ENCODE measurements at places on chromosomes 3 and 15.

DNA sequence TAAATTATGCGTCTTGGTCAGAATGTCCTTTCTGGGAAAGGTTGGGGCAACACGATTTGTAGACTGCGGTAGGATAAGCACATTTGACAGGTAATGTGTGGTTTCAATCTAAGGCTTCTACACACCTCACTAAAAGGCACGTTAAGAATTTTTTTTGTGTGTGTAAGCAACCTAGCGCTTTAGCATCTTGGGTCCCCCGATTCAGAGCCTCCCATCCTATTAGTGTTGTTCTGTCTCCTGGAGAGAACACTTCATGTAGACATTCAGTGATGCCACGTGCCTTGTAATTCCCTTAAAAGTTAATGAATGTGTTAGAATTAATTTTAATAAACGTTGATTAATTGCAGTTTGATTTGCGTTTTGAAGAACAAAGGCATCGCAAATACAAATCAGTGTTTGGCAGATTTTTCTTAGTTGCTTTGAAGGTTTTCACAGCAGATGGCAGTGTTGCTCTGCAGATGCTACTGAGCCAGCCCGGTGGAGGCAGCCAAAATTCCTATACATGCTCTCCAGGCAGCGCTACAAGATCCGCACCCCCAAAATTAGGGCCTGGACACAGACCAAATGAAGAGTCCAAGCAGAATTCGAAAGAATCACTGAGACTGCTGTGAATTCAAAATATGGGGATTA is 63.5 kb downstream of the OTOL1 start:
- DNase-seq: peak; percentile 45

- no peak for DNase-seq
Observed at GRCh38 chr15:59457103-59457502, 19.1 kb downstream of the FAM81A start.

GRCh38 chr3:16836505-16837237 is 48.1 kb upstream of the PLCL2 start:
- no peak for DNase-seq

- DNase-seq: peak; percentile 76
Observed at GRCh38 chr3:16240229-16241023, 24.3 kb downstream of the DPH3 start.

DNA sequence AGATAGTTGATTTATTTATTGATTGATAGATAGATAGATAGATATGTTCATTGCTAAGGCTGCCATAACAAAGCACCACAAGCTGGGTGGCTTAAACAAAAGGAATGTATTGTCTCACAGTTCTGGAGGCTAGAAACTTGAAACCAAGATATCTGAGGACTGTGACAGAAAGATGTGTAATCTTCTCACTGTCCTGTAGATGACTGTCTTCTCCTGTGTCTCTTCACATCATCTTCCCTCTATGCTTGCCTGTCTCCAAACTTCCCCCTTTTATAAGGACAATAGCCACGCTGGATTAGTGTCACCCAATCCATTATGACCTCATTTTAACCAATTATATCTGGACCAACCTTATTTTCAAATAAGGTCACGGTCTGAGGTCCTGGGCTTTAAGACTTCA is 40.9 kb downstream of the GNB4 start:
- no peak for DNase-seq

- peak; percentile 61 for DNase-seq
Observed at GRCh38 chr15:38564557-38565286, at the start of gene RASGRP1. Gene RASGRP1 (minus strand): TSS chr15:38564814. CDS start chr15:38564628, 186 bp downstream.

GRCh38 chr3:153960458-153961074 is 160.6 kb upstream of the ARHGEF26 start:
- DNase-seq: no peak

GRCh38 chr3:127258733-127259132 is 29.1 kb downstream of the PRR20G start:
- DNase-seq: no peak

DNA sequence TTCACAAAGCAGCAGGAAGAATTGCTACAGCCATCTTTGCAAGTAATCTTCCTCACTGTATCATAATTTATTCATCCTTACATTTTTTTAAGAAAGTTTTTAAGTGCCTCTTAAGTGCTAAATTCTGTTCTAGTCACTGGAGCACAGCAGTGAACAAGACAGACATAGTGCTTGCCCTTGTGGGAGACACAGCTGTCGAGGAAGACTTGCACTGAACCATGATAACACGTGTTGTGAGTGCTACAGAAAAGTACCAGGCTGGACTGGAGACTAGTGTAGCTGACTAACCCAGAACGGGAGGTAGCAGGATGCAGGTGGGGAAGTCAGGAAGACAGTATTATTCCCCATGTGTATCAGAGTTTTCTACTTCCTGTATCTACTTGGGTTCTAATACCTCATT is 300.6 kb downstream of the TBL1XR1 start:
- no peak for DNase-seq

GRCh38 chr3:150022381-150023238 is 51.9 kb upstream of the PFN2 start:
- no peak for DNase-seq

- no peak for DNase-seq
Observed at GRCh38 chr15:62545467-62546227, 380.6 kb upstream of the C2CD4B start.

- no peak for DNase-seq
Observed at GRCh38 chr3:17431004-17431403, 311.4 kb downstream of the TBC1D5 start.

GRCh38 chr3:74722211-74722610 is 107.8 kb upstream of the CNTN3 start:
- DNase-seq: no peak

GRCh38 chr3:150349314-150350097 is 58.6 kb upstream of the TSC22D2 start:
- no peak for DNase-seq

- DNase-seq: peak; percentile 92
Observed at GRCh38 chr15:43133430-43134156, at the start of gene TMEM62. Gene TMEM62 (plus strand): TSS chr15:43133586. CDS start chr15:43133803, 217 bp downstream.

- no peak for DNase-seq
Observed at GRCh38 chr15:62925875-62926274, 116.7 kb upstream of the TPM1 start.

- DNase-seq: no peak
Observed at GRCh38 chr3:138718849-138719248, 110.3 kb downstream of the FAIM start.

DNA sequence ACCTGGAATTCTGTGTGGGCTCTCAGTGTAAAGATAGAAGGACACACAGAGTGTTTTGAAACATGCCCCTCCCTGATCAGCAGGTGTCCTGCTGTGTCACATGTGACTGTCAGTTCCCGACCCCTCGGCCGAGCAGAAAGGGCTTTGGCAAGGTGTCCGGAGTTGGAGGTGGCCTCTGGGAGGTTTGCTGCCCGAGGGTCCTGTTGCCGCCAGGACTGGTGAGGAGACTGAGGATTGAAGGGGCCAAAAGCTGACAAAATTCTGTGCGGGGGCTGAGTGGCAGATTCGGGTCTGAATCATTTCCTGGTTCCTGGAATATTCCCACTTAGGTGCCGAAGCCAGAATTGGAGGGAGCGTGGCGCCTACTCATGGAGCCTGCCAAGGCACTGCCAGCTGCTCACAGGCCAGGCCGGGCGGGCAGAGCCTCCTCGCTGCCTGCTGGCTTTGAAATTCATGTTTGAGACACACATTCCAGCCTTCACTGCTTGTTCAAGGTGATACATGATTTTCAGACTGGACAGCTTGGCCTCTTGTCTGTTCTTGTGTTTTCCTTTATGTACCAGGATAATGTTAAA is 83.8 kb downstream of the APBA2 start:
- DNase-seq: no peak

GRCh38 chr15:97966924-97967620 is 6.6 kb downstream of the ARRDC4 start:
- no peak for DNase-seq

- no peak for DNase-seq
Observed at GRCh38 chr3:146160321-146160963, 542 bp downstream of the PLOD2 start.

DNA sequence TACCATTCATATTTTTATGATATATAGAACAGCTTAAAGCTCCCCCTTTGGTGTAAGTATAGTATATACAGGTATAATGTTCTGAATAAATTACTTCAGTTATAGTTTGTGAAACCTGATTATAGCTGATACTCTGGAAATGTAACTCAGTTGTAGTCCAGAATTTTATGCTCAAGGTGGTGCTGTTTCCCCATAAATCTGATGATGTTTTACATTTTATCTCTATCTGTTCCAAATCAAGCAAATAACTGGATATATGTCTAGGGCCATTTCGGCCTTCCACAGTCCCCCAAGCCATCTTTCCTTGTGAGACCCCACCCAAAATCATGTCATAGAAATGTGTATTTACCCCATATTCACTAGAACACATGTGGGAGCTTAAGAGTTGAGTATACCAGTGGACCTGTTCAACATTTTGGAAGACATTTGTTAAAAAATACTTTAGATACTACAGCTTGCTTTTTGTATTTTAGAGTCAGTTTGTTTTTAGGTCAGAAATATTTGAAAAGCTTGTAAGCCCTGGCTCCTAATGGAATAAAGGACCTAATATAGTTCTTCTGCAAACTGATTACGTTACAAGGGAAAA is 107.1 kb downstream of the ATG7 start:
- no peak for DNase-seq

- DNase-seq: no peak
Observed at GRCh38 chr15:57704441-57704840, 2.1 kb upstream of the POLR2M start.

DNA sequence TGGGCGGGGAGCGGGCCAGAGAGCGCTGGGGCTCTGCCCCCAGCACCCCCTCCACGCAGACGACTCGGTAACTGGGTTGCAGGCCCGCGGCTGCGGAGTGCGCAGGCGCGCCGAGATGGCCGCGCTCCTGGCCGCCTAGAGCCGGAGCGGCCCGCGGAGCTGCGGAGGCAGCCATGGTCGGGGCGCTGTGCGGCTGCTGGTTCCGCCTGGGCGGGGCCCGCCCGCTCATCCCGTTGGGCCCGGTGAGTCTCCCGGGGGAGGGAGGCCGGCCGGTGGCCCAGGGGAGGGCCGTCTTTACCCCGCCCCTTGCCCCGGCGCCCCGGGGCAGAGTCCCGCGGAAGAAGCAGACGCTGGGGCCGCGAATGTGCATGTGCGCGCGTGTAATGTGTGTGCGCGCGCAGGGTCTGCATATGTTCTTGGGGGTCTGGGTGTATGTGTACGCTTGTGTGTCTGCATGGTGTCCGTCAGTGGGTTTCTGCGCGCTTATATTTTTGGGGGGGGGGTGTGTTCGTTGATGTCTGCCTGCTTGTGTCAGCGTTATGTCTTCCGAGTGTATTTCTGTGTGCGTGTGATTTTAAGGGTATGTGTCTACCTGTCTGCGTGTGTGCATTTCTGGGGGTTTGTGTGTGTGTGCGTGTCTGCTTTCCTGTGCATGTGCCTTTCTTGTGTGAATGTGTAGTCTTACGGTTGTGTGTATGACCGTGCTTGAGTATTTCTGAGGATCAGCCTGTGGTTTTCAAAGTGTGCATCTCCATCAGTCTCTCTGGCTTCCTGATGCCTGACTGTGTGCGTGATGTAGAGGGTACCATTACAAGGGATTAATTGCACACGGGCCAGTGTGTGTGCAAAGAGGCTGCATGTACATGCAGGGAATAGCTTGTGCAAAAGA is at the start of gene ABHD14A:
Gene ABHD14A, plus strand, starts transcription at position 102 of the 889 bp plus-strand sequence. Its CDS starts 72 bp downstream, at position 174.
- DNase-seq: peak; percentile 77

DNA sequence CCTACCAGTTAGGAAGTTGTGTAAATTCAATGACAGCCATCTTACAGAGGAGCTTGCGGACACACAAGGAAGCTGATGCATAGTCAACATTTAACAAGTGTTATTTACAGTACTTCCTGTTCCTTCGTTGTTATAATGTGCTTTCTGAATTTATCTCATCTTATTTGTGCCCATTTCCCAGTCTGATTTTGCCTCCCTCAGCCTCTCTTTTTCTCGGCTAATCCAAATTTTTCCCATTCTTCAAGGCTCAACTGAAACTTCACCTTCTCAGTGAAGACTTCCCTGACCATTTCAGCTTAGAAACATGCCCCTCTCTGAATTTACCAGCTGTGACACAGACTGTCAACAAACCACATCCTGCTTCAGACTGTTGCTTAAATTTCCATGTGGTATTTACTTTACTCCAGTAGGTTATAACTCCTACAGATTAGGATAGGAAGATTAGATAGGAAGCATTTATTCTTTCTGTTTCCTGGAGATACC is 55.7 kb upstream of the CP start:
- peak; percentile 64 for DNase-seq

DNA sequence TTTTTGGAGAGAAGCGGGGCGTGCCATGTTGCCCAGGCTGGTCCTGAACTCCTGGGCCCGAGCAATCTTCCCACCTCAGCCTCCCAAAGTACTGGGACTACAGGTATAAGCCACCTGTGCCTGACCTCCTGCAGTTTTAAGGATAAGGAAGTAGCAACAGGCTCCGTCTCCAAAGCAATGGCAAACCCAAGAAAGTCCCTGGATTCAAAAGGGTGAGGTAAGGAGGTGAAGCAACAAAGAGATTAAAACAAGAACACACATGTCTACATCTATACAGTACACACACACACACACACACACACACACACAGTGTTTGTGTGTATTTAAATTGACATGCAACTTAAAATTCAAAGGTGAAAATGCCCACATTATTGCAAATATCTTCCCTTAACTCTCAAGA is 58.9 kb downstream of the ABCC5 start:
- DNase-seq: no peak

- no peak for DNase-seq
Observed at GRCh38 chr3:76487446-76487845, 552.5 kb upstream of the ROBO2 start.

DNA sequence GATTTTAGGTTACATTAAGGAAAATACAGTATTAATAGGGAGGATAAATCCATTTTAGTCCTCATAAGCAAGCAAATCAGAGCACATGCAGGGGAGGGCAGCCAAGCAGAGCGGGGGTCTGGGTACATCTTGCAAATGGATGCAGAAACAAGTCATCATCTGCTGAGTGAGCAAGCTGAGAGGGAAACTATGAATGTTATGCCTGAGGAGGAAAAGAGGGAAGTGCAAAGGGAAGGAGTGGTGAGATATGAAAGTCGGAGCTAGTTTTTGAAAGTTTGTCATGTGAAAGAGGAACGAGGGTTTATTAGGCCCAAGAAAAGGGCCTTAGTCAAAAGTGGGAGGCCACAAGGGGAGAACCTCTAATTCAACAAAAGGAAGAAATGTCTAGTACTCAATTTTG is 15.4 kb downstream of the PTX3 start:
- peak; percentile 76 for DNase-seq

GRCh38 chr15:65824031-65824743 is 32.1 kb upstream of the DENND4A start:
- peak; percentile 69 for DNase-seq

GRCh38 chr3:18100121-18100520 is 325.0 kb downstream of the SATB1 start:
- no peak for DNase-seq

GRCh38 chr3:157040456-157040855 is 119.5 kb downstream of the CCNL1 start:
- no peak for DNase-seq

- no peak for DNase-seq
Observed at GRCh38 chr3:9878700-9879099, 1.4 kb downstream of the CIDEC start.
